ENCODE measurements at places on chromosomes 2 and 18. TPM values are rescaled to one million over a fixed set of nuclear protein-coding genes. Genes with fewer than 3 reads are reported as not detected.

CKAP2L gene
- not detected for total RNA-seq

USP14 gene
- 28.9 TPM for total RNA-seq

- no peak for ATAC-seq
Measured at GRCh38 chr18:40011201-40011600, 1943.8 kb upstream of the PIK3C3 start.

- no peak for ATAC-seq
Measured at GRCh38 chr2:80410346-80410745, 105.8 kb upstream of the LRRTM1 start.

DNA sequence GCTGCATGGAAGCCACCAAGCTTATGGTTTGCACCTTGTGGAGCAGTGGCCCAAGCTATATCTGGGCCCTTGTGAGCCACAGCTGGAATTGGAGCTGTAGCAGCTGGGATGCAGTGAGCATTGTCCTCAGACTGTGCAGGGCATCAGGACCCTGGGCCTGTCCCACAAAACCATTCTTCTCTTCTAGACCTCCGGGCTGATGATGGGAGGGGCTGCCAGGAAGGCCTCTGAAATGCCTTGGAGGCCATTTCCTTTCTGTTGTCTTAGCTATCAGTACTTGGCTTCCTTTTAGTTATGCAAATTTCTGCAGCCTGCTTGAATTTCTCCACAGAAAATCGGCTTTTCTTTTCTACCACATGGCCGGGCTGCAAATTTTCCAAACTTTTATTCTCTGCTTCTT lies 46.4 kb upstream of the CSRNP3 start:
- no peak for ATAC-seq

GRCh38 chr2:205563646-205564045 lies 118.7 kb upstream of the NRP2 start:
- no peak for ATAC-seq

- ATAC-seq = no peak
Measured at GRCh38 chr2:29610569-29610968, 310.8 kb downstream of the ALK start.

GRCh38 chr18:72376256-72376655 lies 167.9 kb downstream of the CBLN2 start:
- no peak for ATAC-seq

Measured in gastroesophageal sphincter (tissue), 4 donors.